ENCODE measurements at places on chromosomes 3 and 15.

DNA sequence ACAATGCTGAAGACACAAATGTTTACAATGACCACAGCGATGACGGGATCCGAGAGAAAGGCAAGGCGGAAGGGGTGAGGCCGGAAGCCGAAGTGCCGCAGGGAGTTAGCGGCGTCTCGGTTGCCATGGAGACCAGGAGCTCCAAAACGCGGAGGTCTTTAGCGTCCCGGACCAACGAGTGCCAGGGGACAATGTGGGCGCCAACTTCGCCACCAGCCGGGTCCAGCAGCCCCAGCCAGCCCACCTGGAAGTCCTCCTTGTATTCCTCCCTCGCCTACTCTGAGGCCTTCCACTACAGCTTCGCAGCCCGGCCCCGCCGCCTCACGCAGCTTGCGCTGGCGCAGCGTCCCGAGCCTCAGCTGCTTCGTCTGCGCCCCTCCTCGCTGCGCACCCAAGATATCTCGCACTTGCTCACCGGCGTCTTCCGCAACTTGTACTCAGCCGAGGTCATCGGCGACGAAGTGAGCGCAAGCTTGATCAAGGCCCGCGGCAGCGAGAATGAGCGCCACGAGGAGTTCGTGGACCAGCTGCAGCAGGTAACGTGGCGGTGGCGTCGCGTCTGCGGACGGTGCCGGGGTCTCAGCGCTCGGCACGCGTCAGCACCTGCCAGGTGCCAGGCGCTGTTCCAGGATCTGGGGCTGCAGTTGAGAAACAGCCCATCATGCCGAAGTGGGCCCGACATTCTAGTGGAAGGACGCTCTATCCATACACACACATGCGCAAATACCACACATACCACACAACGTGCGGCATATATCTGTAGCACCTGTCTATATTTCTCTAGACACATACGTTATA is at the start of gene DLEC1:
DLEC1 (plus strand) TSS at position 108 of the 798 bp plus-strand sequence; CDS start at position 126, 18 bp downstream.
- peak; percentile 89 for DNase-seq

GRCh38 chr3:185764163-185764979 is 60.5 kb downstream of the IGF2BP2 start:
- no peak for DNase-seq

DNA sequence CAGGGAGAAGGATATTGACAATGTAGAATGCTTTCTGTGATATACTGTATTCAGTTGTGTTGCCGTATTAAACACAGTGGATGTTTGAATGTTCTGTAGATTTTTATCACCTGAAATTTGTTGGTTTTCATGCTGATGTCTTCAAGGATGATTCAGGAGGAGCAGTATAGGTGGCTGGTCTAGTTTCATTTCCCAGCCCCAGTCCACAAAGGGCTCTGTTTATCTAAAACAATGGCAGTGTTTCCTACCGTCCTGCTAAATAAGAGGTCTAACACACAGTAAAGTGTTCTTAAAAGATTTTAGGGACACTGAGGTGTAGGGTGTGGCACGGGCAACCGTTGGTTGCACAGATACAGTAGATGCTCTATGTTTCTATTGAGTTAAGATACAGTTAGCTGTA is 26.0 kb downstream of the NEO1 start:
- no peak for DNase-seq

DNA sequence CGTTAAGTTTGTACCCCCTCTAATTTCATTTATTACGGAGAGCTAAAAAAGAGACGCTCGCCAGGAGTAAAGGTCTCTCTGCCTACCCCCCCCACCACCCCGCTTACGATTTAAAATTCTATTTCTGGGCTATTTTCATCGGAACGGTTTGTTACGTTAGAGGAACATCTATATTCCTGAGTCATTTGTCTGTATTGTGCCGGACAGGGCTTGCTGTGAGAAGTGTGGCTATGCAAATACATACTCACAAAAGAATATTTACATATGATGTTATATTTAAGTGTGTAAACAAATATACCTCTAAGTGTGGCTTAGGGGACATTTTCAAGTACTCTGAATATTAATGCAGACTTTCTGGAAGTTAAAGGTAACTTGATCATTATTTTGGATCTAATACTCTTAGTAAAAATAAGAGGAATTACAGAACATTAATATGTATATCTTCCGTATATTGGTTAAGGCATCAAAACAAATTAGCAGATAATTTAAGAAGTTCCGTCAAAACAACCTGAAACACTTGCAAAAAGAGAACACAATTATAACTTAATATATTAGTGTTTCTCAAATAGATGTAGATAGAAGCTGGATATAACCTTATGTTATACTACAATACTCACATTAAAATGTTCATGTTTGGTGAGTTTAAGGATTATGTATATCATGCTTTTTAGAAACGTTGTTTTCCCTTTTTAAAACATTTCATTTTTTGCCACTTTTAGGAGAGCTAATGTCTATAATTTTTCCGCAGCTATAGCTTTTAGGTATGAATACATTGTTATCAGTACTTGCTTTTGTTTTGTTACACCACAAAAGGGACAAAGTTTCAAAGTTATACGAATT is 1.6 kb upstream of the SHOX2 start:
- no peak for DNase-seq

DNA sequence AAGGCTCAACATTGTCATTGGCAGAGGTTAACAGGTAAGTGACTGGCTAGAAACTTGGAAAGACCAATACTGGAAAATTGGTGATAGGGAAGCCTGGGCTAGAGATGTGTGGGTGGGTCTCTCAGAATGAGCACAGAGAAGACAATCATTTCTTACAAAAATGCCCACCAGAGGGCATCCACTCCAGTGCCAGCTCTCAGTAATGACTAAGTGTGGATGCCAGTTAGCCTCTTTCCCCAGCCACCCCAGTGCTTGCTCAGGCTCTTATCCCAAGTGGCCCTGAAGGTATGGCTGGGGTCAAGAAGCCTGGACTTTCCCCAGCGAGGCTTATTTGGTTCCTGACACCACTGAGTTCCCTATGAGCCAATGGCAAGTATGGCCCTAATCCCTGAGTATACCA is 115.9 kb upstream of the ST8SIA2 start:
- DNase-seq, result peak; percentile 87

GRCh38 chr3:182500289-182500688 is 293.0 kb upstream of the ATP11B start:
- no peak for DNase-seq

- DNase-seq, result no peak
These were observed 85.4 kb downstream of the EPHB1 start for GRCh38 chr3:134880431-134880830.

- no peak for DNase-seq
These were observed 28.3 kb downstream of the LMCD1 start for GRCh38 chr3:8529738-8530525.

- DNase-seq, result no peak
These were observed 12.0 kb downstream of the SLCO3A1 start for GRCh38 chr15:91865486-91865885.

GRCh38 chr3:83849106-83849730 is 1109.6 kb upstream of the CADM2 start:
- DNase-seq, result no peak
